ENCODE measurements at places on chromosomes 13 and 19.

GRCh38 chr13:23753458-23753857 is 135.7 kb downstream of the MIPEP start:
- DNase-seq = no peak

GRCh38 chr19:38701455-38702063 is 42.7 kb downstream of the CAPN12 start:
- DNase-seq = no peak

- no peak for DNase-seq
Observed at GRCh38 chr13:48977286-48977625, 1.5 kb downstream of the FNDC3A start.

DNA sequence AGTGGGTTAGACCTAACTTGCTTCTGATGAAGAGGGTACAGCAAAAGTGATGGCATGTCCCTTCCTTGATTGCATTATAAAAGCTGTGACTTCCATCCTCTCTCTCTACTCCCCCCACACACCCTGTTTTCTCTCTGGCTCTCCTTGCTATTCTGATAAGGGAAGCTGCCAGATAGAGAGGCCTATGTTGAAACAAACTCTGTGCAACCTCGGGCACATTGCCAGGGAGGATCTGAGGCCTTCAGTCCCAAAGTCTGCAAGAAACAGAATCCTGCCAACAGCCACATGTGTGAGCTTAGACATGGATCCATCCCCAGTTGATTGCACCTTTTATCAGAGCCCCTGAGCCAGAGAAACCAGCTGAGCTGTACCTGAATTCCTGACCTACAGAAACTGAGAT is 44.8 kb upstream of the ARGLU1 start:
- DNase-seq = no peak

DNA sequence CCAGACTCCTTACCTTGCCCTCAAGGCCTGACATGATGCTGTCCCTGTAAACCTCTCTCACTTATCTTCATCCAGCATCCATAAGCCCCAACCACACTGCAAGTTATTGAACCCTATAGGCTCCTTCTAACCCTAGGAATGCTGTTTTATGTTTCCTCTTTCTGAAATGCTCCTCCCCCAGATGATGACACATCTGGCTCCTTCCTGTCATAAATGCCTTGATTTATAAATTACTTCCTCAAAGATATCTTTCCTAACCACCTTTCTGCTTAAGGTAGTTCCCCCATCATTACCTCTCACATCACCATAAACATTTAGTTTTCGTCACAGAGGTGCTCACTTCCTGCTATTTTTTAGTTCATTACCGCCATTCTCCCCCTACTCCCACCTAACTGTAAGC is 12.3 kb downstream of the RUBCNL start:
- DNase-seq = no peak

DNA sequence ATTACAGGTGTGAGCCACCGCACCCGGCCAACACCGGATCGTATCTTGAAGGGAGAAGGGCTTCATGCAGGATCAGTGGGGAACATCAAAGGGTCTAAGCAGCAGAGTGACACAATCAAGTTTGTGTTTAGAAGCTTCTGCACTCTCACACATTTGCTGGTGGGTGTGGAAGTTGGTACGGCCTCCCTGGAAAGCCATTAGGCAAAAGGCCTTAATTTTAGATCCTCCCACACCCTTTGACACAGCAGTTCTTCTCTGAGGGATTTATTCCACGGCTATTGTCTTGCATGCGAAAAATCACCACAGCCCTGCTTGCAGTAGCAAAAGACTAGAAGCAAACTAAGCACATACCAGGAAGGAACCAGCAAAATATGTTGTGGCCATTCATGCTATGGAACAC is 18.3 kb upstream of the SLC1A5 start:
- no peak for DNase-seq

GRCh38 chr19:51034704-51035103 is at the start of gene KLK12:
KLK12 (minus strand) TSS chr19:51035002; CDS start chr19:51034621, 381 bp downstream.
- no peak for DNase-seq

DNA sequence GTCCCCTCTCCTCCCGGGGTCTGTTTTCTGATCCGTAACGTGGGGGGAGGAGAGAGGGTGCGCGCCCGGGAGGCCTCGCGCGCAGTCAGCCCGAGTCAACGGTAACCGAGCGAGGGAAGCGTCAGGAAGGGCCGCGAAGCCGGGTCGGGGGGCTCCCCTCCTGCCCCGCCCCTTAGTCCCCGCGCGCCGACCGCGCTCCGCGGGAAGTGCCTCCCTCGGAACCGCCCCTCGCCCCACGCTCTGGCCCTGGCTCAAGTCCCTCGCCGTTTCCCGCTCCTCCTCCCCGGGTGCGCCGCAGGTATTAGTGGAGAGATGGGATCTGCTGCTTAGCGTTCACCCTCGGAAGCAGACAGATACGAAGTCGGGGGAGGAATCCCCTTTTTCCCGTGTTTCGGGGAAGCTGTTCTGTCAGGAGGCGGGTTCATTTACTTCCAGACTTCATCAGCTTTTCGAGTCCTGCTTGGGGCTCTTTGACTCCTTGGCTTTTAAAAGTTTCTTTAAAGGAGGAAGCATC is 770 bp downstream of the HNRNPM start:
- DNase-seq = peak; percentile 42

- no peak for DNase-seq
Observed at GRCh38 chr13:61052175-61052574, 363.5 kb downstream of the PCDH20 start.

GRCh38 chr13:40026174-40026585 is 370.7 kb downstream of the COG6 start:
- DNase-seq = peak; percentile 56

GRCh38 chr19:42281827-42282762 is 13.0 kb downstream of the CIC start:
- DNase-seq = no peak

- peak; percentile 89 for DNase-seq
Observed at GRCh38 chr13:48976576-48977285, 1.0 kb downstream of the FNDC3A start.

- DNase-seq = no peak
Observed at GRCh38 chr13:58573743-58574142, 942.2 kb downstream of the PCDH17 start.

GRCh38 chr19:38115271-38115802 is 108.7 kb downstream of the DPF1 start:
- no peak for DNase-seq

GRCh38 chr19:1487576-1488281 is 2.4 kb downstream of the PCSK4 start:
- DNase-seq = no peak

- DNase-seq = no peak
Observed at GRCh38 chr13:39159393-39159792, 121.1 kb downstream of the NHLRC3 start.

DNA sequence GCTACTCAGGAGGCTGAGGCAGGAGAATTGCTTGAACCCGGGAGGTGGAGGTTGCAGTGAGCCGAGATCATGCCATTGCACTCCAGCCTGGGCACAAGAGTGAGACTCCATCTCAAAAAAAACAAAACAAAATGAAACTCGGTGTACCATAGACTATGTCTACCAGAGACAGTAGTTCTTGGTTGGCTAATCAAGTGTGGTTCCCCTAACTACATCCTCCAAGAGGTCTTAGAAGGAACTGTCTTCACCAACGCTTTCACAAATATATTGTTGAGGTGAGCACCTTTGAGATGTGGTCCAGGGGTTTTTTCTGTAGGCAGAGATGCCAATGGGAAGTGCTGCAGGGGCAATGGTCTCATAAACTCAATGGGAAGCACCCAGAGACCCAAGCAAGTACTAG is 48.0 kb downstream of the RFC3 start:
- no peak for DNase-seq

DNA sequence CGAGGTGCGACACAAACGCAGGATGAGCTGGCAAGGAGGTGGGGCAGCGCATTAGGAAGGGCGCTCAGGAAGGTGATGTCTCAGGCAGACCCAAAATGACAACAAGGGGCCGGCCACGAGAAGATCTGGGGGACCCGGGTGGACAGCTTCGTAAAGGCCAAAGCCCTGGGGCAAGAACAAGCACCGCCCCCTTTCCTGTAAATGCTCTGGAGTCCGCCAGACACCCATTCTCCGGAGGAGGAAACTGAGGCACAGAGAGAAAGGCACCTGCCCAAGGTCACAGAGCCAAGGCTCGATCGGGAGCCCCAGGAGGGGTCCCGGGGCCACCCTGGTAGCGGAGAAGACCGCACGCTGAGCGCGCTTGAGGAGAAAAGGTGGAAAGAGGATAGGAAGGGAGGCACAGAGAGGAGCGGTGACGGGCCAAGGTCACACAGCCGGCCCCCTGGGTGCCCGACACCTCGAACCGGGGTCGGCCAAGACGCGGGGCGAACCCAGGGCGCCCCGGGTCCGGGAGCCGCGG is 571 bp downstream of the SAFB2 start:
- DNase-seq = peak; percentile 37

GRCh38 chr19:17025991-17026658 is 485 bp downstream of the CPAMD8 start:
- peak; percentile 13 for DNase-seq

DNA sequence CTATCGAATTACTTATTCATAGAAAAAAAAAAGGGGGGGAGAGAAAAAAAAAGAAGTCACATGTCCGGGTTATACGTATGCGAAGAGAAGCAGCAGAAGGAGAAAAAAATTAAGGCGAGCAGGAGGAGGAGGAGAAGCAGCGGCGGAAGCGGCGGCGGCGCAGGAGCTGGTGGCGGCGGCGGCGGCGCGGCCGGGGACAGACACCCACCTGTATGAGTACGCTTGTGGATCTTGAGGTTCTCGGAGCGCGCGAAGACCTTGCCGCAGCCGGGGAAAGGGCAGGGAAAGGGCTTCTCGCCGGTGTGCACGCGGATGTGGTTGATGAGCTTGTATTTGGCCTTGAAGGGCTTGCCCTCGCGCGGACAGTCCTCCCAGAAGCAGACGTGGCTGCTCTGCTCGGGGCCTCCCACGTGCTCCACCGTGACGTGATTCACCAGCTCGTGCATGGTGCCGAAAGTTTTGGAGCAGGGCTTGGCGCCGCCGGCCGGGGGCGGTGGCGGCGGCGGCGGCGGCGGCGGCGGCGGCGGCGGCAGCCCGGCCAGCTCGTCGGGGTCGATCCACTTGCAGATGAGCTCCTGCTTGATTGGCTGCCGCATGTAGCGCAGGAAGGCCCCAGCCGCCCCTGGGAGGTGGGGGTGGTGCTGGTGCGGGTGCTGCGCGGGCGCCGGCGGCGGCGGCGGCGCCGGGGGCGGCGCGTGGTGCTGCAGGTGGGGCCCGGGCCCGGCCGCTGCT is 1.5 kb downstream of the ZIC5 start:
- DNase-seq = peak; percentile 55

- DNase-seq = no peak
Observed at GRCh38 chr13:76778853-76779252, 107.4 kb downstream of the KCTD12 start.

GRCh38 chr13:66837246-66837645 is 392.9 kb downstream of the PCDH9 start:
- no peak for DNase-seq

GRCh38 chr19:4437103-4437502 is 20.5 kb downstream of the UBXN6 start:
- no peak for DNase-seq

DNA sequence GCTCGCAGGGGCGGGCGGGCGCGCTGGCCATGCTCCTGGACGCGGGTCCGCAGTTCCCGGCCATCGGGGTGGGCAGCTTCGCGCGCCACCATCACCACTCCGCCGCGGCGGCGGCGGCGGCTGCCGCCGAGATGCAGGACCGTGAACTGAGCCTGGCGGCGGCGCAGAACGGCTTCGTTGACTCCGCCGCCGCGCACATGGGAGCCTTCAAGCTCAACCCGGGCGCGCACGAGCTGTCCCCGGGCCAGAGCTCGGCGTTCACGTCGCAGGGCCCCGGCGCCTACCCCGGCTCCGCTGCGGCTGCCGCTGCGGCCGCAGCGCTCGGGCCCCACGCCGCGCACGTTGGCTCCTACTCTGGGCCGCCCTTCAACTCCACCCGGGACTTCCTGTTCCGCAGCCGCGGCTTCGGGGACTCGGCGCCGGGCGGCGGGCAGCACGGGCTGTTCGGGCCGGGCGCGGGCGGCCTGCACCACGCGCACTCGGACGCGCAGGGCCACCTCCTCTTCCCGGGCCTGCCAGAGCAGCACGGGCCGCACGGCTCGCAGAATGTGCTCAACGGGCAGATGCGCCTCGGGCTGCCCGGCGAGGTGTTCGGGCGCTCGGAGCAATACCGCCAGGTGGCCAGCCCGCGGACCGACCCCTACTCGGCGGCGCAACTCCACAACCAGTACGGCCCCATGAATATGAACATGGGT is 599 bp downstream of the ZIC2 start:
- peak; percentile 35 for DNase-seq

- DNase-seq = no peak
Observed at GRCh38 chr13:58869566-58869965, 1238.0 kb downstream of the PCDH17 start.

GRCh38 chr13:109784590-109785140 is 1.7 kb downstream of the IRS2 start:
- DNase-seq = peak; percentile 79

- DNase-seq = no peak
Observed at GRCh38 chr19:19155495-19156219, 14.4 kb downstream of the MEF2B start.

GRCh38 chr13:99749271-99750019 is 222.1 kb downstream of the ZIC5 start:
- DNase-seq = no peak

- DNase-seq = peak; percentile 67
Observed at GRCh38 chr19:4732680-4733114, 9.1 kb upstream of the DPP9 start.

- no peak for DNase-seq
Observed at GRCh38 chr13:96632536-96633320, 361.5 kb downstream of the OXGR1 start.

DNA sequence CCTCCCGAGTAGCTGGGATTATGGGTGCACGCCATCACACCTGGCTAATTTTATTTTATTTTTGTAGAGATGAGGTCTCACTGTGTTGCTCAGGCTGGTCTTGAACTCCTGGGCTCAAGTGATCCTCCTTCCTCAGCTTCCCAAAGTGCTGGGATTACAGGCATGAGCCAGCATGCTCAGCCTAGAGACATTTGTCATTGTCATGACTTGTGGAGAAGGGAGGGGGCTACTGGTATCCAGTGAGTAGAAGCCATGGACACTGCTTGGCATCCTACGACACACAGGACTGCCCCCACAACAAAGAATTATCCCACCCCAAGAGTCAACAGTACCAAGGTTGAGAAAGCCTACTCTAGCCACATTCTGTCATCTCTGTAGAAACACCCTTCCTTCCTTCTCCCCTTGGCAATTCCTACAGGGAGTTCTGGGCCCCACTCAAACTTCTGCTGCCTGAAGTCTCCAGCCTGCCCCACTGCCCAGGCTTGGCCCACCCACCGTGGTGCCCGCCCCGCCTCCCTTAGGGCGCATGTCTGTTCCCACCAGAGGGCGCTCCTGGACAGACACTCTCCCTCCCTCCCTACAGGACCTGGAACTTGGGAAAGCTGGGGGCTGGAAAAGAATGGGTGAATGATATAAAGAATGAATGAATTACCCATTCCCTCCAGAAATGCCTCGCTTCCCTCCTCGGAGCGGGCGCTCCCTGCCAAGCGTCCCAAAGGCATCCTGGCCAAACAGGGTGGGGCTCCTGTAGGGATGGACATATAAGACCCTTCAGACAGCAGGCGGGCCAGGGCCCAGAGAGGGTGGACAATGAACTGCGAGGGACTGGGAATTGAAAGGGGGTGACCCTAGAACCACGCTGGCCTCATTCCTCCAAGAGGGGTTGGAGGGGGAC is 5.5 kb upstream of the EMP3 start:
- peak; percentile 85 for DNase-seq

- DNase-seq = no peak
Observed at GRCh38 chr19:47471381-47471732, 336 bp downstream of the SLC8A2 start.

Measured in CD4-positive, alpha-beta T cell treated with Interleukin-6 for 4 hours (primary cell).